Hematopoietic multipotent progenitor cell treated with erythropoietin and hydrocortisone succinate and interleukin-3 and kit ligand, for 6 days (in vitro differentiated cells): ENCODE measurements at places on chromosomes 5 and 9.

- no peak for DNase-seq
Measured at GRCh38 chr5:132841305-132841704, 10.9 kb upstream of the SHROOM1 start.

DNA sequence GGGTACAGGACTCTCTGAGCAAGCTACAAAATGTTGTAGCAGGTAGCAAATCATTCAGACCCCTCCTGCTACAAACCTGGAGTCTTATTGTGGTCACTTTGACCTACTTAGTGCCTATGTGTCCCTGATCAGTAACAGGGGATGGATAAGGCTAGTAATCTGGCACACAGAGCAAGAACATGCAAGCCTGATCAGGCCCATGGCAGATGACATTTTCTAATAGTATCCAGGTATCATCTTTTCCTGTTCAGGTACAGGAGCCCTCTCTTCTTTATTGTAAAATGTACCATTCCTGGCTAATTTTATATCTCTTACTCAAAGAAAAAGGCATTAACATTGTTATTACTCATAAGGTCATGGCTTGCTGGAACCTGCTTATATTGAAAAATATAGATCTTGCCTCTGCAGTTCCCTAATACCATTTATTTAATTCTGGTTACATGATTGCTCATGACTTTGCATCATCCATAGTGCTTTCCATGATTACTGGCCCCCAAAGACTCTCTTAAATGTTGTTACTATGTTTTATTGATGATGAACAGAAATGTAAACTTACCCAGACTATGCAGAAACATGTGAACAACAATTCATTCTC lies 18.2 kb upstream of the CCNH start:
- no peak for DNase-seq

GRCh38 chr9:77403239-77403638 lies 225.9 kb downstream of the VPS13A start:
- DNase-seq = no peak

GRCh38 chr9:78620303-78620702 lies 323.4 kb downstream of the PSAT1 start:
- no peak for DNase-seq

DNA sequence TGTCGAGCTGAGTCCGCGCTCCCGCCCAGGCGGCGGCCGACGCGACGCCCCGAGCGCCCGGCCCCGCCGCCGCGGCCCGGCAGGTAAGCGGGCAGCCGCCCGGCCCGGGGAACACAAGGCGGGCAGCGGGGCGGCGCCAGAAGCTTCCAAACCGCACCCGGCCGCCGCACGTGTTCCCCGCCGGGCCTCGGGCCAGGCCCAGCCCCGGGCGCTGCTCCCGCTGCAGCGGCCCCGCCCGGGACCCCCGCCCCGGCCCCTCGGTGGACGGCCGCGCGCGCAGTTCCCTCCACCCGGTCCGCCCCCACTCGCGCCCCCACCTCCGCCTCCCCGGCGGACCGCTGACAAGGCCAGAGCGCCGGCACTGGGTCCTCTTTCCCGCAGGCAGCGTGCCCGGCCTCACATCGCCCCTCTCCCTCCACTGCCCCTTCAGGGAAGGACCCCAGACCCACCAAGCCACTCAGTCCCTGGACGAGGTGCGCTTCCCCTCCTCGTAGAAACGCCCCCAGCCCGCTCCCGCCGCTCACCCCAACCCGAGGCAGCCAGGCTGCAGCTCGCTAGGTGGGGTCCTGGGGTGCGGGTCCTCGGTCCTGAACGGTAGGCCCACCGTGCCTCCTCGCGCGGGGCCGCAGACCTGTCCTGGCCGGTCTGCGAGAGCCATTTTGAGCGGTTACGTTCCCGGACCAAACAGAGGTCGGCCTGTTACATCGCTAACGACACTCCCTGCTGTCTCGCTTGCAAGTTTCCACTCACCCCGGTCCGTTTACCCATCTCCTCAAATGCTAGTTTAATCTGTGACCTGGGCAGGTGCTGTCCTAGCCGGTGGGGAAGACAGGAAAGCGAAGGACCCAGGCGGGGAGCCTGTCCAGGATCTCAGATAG lies 475 bp downstream of the WDR5 start:
- DNase-seq = peak; percentile 53

- no peak for DNase-seq
Measured at GRCh38 chr5:92527311-92528078, 1053.5 kb downstream of the NR2F1-AS1 start.

DNA sequence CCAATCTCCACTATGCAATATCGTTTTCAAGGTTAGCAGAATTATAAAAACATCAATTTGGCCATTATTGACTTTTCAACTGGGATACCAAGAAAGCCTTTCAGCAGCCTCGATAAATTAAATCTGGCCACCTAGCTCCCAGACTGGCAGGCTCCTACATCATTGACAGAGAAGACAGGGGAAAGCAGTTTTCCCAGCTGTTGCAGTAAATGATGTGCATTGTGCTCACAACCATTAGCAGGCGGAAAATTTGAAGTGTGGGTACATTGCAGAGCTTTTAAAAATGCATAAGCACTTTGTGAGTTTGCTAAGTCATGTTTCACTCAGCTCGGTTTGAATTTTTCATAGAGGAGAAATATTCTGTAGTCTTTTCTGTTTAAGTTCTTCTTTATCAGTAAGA lies 297.9 kb downstream of the KCTD16 start:
- no peak for DNase-seq

GRCh38 chr5:17896605-17897004 lies 262.3 kb downstream of the TAF11L14 start:
- DNase-seq = no peak

- no peak for DNase-seq
Measured at GRCh38 chr5:7146886-7147285, 249.1 kb upstream of the ADCY2 start.

DNA sequence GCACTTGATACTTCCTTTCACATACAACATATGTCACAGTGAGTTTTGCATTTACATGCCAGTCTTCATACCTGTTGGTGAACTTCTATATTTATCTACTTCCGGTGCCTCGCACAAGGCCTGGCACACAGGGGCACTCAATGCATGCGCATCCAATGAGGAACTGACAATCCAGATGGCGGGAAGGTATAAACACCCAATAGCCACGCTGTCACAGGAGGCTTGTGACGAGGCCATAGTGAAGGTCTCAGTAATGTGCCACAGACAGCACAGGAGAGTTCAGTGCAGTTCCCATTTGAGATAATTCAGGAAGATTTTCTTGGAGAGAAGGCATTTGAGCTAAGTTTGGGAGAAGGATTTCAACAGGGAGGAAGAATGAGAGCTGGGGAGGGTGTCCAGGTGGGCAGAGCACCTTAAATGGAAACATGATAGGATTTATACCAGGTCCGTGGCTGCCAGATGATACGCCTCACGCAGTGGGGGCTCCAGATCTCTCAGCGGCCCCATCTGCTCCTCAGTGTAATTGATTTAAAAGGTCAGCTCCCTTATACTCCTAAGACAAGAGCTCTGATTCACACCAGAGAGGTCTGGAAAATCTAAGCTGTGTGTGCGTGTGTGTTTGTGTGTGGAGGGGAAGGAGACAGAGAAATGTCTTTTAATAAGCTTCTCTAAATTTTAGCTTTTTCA lies 206.2 kb downstream of the DCP2 start:
- no peak for DNase-seq

DNA sequence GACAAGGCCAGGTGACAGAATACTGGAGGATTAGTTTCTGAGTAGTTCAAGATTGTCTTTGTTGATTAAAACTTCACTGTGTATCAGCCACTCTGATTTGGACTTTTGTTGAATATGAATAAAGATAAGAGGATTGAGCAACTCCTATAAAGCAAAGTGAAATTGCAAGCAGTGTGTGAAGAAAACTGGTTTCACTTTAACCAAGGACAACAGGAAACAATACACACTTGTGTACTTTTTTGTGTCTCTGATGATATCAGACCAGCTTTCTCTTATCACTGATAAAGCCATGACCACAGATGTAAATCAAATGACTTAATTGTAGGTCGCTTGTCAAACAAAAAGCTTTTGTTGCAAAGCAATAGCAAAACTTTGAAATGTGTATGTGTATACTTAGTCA lies 268.6 kb downstream of the FER start:
- peak; percentile 31 for DNase-seq

- DNase-seq = no peak
Measured at GRCh38 chr9:137757139-137757538, 120.4 kb upstream of the CACNA1B start.

DNA sequence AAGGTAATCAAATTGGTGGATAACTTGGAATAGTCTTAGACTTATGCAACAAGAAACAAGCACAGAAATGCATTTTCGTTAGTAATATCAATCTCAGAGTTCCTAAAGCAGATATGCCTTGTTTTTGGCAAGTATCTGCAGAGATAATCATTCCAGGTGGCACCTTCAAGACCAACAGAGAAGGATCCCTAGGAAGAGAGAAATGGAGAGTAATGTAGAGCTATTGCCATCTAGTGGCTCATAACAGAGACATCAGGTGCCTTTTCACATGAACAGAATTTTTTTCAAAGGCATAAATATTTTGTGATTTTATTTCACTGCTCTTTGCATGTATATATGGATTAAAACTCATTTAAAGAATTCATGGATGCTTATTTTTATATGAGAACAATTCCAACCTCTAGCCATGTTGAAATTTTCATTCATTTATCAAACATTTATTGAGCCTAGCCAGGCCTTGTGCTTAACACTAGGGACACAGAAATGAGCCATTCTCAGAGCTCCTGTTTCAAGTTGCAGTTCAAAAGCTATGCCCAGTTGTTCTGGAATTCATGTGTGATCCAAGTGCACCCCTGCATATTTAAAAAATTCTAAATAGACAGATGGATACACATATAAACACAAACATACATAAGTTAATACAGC lies 117.5 kb upstream of the OR13F1 start:
- DNase-seq = peak; percentile 55

GRCh38 chr5:360257-361027 lies 38.9 kb downstream of the AHRR start:
- no peak for DNase-seq

DNA sequence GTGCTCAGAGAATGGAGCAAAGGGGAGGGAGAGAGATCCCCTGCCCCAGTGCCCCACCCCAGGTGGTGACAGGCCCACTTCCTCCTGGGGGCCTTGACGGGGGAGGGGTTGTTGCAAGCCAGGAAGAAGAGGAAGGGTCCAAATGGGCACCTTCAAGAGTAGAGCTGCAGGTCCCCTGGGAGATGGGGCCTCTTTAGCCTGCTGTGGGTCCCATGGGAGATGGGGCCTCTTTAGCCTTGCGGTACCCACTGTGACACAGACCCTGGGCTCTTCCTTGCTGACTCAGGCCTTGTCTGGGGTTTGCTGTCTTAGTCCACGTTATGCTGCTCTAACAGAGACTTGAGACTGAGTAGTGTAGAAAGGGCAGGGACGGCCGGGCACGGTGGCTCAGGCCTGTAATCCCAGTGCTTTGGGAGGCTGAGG lies 9.6 kb upstream of the TOR4A start:
- DNase-seq = no peak

DNA sequence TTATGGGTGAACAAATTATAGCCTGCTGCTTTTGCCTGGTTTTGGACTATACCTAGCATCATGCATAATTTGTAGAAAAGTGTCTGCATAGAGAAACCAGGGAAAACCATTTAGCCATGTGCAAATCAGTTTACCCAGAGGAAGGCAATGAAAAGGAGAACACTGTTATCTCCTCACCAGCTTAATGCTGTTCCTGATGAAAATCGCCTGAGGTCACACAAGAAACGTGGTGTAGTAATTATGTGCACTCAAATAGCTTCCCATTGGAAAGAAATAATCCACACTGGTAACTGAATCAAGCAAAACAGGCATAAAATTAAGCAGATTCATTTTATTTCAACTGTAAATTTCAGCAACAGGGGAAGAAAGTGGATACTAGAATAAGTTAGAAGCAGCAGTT lies 51.7 kb upstream of the FAM240B start:
- DNase-seq = no peak

DNA sequence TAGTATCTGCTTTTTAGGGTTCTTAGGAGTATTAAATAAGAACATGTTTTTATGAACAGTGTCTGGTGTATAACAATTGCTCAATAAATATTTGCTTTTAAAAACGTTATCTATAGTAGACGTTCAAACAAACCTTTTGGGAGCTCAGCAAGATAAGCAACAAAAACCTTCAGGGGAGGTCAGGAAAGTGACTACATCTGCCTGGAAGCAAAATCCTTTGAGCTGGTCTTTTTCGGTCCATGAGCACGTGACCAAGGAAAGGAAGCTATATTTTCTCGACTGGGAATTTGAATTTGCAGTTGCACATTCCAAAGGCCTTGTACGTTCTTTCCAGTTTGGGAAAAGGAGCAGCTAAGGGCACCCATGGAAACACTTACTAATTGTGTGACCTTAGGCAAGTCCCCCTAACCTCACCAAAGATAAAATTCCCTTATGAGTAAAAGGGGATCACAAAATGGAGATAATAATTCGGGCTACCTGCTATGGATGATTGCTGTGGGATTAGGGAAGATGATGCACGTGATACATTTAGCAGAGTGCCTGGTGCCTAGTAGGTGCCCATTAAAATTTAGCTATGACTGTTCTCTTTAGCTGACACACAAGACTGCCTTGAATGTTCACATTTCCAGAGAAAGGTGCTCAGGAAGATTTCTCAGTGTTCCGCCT lies 45.4 kb downstream of the PTTG1 start:
- peak; percentile 33 for DNase-seq

GRCh38 chr5:97489010-97489840 lies 306.2 kb upstream of the RIOK2 start:
- DNase-seq = no peak

- DNase-seq = no peak
Measured at GRCh38 chr5:92519811-92520632, 1061.0 kb downstream of the NR2F1-AS1 start.

- no peak for DNase-seq
Measured at GRCh38 chr5:4976902-4977301, 163.2 kb upstream of the ADAMTS16 start.

DNA sequence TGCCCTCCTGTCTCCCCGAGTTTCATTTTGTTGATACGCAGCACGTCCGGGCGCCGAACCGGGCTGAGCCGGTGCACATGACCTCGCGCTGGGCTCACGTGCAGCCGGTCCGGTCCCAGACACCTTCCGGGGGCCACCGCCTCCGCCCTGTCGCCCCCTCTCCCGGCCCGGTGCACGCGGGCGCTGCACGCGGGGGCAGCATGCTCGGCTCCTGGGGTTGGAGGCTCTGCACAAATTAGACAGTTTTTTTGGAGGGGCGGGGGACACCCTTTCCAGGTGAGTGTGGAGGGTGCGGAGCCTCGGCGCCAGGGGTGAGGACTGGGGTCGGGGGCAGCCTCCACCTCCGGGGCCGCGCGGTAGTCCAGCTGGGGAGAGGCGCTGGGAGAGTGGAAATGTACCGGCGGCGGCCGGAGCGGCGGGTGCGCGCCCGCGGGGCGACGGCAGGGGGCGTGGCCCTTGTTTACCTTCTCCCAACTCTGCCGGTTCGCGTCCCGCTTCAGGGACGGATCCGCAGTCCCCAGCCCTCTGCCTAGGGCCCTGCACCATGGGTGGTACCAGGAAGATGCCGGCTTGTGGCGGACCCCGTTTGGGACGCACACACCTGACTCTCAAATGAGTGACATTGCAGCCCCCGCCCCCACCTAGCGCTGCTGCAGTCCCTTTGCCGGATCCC lies 1.1 kb downstream of the JADE2 start:
- peak; percentile 79 for DNase-seq

- DNase-seq = peak; percentile 7
Measured at GRCh38 chr5:171010816-171011215, 149.0 kb downstream of the RANBP17 start.
